ENCODE measurements at places on chromosomes 2 and 18. TPM values are rescaled to one million over a fixed set of nuclear protein-coding genes. Genes with fewer than 3 reads are reported as not detected.

The HJURP gene
- 43.1 TPM for total RNA-seq

The EXOC6B gene
- 34.4 TPM for total RNA-seq

The EMX1 gene
- under 0.01 TPM for total RNA-seq

The GREB1L gene
- 0.56 TPM for total RNA-seq

The EPB41L5 gene
- 8.1 TPM for total RNA-seq

The ALPP gene
- not detected for total RNA-seq

The PSMA8 gene
- under 0.01 TPM for total RNA-seq
